ENCODE measurements at places on chromosomes 6 and 20. TPM values are rescaled to one million over a fixed set of nuclear protein-coding genes. Genes with fewer than 3 reads are reported as not detected.

GRCh38 chr20:58137651-58138265, 90.7 kb downstream of the ANKRD60 start:
- peak; percentile 5 for DNase-seq

DNA sequence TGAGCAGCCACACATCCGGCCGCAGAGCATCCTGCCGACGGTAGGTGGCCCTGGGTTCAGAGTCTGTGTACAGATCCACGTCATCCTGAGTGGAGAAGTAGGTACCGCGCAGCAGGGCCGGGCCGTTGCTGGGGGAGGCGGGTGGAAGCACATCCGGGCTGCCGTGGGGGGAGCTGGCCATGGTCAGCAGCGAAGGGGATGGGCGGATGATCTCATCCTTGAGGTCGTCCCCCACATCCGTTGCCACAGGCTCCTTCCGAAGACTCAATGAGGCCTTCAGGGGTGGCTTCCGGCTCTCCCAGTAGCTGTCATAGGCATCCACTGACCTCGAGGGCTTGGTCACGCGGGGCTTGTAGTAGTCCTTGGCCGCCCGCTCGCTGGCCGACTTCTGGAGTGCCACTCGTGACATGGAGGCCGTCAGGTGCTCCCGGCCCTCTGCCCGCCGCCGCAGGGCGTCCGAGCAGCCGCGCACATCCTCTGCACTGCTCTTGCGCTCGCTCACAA, 9.2 kb downstream of the SPATA2 start:
- DNase-seq = no peak

- DNase-seq = peak; percentile 22
Measured at GRCh38 chr6:170082531-170083187, 208.2 kb downstream of the DLL1 start.

GRCh38 chr6:100479179-100480035, 14.7 kb upstream of the SIM1 start:
- no peak for DNase-seq

RSPO3 gene
- not detected for total RNA-seq

GRCh38 chr6:40563111-40563510, 24.1 kb downstream of the LRFN2 start:
- peak; percentile 47 for DNase-seq

GRCh38 chr6:20403766-20404640, 2.3 kb downstream of the E2F3 start:
- DNase-seq = peak; percentile 56

GRCh38 chr6:106620931-106621672, 8.2 kb downstream of the RTN4IP1 start:
- DNase-seq = no peak
